Esophagus squamous epithelium (tissue), 5 donors: ENCODE measurements at places on chromosomes 5 and 9.

GRCh38 chr5:61771808-61772207 is 439.8 kb downstream of the ZSWIM6 start:
- no peak for DNase-seq

DNA sequence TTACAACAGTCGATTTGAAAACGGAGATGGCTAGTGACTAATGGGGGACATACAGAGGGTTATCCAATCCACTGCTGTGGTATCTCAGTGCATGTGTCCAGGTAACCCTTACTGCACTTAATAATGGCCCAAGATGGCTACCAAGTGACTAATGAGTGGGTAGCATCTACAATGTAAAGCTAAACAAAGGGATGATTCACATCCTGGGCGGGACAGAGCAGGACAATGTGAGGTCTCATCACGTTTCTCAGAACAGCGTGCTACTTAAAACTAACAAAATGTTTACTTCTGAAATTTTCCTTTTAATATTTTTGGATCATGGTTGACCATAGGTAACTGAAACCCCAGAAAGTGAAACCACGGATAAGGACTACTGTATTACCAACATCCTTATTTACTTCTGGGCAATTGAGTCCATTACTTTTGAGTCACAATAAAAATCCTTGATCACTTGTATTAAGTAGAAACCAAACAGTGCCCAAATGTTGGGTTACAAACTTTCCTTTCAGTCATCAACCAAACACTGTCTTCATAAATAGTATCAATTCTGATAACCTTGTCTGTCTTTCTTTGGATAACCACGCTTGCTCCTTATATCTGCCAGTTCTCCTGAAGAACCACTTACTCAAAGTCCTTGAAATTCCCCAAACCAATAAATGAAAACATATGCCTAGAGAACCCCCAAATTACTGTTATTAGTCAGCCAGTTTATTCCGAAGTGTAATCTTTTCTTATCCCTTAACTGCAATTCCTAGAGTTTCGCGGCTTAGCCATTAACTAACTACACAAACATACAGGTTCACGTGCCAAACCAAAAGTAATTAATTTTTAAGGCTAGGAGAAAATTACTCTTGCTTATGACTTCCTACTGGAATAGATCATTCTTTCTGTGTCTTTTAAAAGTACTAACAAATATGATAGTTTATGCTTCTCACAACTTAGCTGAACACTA is 59.7 kb downstream of the ELL2 start:
- DNase-seq, result no peak

DNA sequence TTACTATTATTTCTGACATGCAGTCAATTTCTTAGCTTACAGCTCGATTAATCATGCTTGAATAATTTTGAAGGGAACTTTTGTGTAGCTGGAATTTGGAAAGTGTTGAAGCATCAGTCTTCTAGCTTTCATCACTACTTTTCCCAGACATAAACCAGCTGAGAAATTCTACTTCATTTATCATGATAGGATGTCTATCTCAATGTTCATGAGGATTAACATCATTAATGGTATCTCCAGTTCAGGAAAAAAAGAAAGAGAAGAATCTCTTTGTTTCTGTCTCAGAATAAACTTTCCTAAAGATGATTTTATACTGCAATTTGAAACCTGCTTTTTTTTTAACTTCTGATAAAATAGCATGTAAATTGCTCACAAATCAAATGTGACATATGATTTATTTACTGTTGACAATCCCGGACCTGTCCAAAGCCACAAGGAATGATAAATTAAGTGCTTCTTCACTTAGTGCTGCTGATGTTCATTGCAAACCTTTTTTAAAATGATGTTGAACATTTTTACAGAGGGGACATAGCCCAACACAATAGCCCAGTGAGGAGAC is 412.1 kb upstream of the CLINT1 start:
- no peak for DNase-seq

- DNase-seq, result no peak
Observed at GRCh38 chr5:94309141-94309540, 309.3 kb downstream of the KIAA0825 start.

DNA sequence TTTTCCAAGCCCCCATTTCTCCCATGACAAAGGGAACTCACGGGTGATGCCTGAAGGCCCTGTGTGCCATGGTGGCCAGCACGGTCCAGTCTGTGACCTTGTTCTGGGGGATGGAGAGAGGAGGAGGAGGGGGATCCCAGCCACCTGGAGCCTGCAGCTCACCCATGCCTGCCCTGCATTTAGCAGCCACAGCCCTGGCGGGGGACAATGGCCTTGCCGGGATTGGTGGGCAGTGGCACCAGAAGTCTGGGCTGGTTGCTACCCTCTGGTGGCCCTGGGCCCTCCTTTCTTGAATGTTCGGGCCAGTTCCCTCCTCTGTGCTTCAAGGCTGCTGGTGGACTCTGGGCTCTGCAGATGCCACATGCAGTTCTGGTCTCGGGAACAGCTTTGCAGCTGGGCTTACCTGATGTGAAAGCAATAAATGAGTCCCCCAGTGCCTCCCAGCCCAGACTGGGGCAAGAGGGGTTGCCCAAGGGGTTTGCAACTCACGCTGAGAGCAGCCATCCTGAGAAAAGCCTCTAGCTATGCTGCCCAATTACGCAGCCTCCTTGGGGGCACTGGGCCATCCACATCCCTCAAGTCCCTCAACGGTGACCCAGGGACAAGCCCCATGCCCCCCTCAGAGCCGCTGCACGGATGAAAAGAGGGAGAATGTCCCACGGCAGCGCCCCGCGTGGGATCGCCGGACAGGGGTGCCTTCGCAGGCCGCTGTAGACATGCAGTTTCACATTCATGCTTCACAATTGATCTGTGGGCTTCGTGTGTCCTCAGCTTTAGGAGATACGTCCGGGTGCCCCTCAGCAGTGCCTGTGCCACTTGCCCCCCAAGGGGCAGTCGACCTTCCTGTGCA is 49.2 kb upstream of the FCN1 start:
- DNase-seq, result no peak

DNA sequence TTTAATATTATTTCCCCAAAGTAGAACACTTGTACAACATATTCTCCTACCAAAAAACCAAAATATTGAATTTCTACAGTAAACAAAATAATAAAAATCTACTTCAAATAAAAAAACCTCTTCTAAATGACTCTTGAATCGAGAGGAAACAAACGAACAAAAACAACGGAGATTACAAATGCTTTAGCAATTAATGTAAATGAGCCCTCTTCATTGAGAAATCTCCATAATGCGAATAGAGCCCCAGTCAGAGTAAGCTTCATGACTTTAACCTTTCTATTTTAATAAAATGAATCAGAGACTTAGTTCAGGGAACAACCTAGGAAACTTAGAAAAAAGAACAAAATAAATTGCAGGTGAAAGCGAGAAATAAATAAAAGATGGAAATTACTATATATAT is 129.3 kb upstream of the SEMA6A start:
- DNase-seq, result no peak

GRCh38 chr9:12595400-12595799 is 97.8 kb upstream of the TYRP1 start:
- no peak for DNase-seq
